CD8-positive, alpha-beta T cell (primary cell): ENCODE measurements at places on chromosomes 1 and 21.

GRCh38 chr1:84403347-84403746, 5.1 kb downstream of the DNASE2B start:
- no peak for DNase-seq

GRCh38 chr1:36178471-36179219, 22.7 kb downstream of the MAP7D1 start:
- DNase-seq, result no peak

- DNase-seq, result no peak
Measured at GRCh38 chr1:64570267-64570855, 100.4 kb downstream of the CACHD1 start.

DNA sequence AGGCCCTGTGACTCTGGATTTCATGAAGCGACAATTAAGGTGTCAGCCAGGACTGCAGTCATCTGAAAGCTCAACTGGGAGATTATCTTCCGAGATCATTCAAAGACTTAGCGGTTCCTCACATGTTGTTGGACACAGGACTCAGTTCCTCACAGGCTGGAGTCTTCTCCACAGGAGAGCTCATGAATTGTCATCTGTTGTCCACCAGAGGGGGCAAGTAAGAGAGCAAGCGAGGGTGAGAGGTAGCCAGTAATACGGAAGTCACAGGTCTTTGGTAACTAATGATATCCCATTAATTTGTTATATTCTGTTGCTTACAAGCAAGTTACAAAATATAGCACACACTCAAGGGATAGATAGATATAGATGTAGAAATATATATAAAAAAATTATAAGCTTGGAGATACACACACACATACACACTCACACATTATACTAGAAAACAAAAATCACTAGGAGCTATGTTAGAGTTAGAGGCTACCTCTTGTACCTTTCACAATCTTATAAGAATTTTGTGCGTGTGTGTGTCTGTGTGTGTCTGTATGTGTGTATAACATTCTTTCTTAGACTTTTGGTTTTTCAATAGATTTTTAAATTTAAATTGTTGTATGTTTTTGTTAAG, 1695.3 kb downstream of the BRINP3 start:
- no peak for DNase-seq

- DNase-seq, result no peak
Measured at GRCh38 chr1:64484651-64485050, 14.7 kb downstream of the CACHD1 start.

- no peak for DNase-seq
Measured at GRCh38 chr1:99943223-99943794, 26.5 kb upstream of the SLC35A3 start.

- no peak for DNase-seq
Measured at GRCh38 chr21:31609081-31609480, 50.4 kb upstream of the SOD1 start.

DNA sequence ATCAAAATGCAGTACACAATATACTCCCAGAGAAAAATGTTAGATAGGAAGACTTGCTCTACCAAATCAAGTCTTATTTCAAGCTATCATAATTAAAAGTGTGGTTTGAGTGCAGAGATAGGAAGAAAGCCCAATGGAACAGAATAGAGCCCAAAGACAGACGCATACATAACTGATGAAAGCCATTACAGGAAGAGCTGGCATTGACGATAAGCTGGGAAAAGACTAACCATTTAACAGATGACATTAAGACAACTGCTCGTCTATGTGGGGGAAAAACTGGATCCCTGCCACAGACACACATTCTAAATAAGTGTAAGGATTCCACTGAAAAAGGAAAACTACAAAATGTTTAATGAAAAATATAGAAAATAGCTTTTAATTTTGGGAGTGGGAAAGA, 85.5 kb downstream of the NGF start:
- no peak for DNase-seq

- DNase-seq, result no peak
Measured at GRCh38 chr1:3510136-3510955, 55.9 kb downstream of the ARHGEF16 start.

DNA sequence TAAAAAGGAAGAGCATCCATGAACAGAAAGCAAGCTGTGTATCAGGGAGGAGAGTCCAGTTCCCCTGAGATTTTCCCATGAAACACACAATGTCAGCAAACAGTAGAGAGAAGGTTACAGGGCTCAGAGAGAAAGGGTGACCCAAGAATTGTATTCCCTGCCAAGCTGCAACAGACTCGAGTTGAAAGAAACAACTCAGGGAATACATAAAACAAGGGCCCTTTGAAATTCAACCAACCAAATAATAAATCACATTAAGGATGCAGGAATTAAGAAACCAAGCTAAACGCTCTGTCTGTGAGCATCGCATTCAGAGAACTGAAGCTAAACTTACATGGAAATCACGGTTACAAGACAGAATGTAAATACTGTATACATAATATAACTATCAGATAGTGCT, 20.2 kb downstream of the S100A16 start:
- DNase-seq, result no peak

DNA sequence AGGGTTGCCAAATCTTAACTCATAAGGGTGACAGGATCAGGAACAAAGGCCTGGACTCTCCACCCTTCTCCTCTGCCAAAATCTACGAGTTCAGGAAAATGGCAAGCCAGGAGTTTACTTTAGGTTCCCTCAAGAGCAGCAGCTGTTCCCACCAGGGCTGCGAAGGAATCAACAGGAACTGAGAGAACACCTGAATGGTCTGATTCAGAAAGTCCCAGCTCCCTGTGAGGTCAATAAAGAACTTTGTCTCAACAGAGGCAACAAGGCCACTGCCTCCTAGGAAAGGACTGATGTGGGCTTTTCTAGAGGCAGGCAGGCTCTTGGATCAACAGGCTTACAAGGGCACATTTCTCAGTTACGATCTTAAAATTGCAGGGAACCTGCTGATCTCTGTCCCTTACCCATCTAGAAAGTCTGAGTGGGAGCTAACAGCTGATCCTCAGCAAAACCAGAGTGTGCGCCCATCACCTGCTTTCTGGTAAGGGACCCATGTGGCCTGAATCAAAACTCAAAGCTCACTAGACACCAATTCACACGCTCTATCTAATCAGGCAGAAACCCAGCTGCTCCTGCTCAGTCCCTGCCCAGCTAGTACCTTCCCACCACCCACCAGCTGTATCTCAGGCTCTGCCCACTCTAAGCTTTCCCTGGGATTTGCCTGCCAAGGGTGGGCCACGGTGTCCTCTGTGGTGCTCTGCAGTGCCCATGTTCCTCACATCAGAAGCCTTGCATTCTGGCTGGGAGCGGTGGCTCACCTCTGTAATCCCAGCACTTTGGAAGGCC, 83.1 kb downstream of the CAPZB start:
- no peak for DNase-seq

GRCh38 chr1:220514256-220514655, 13.7 kb upstream of the MARK1 start:
- no peak for DNase-seq

DNA sequence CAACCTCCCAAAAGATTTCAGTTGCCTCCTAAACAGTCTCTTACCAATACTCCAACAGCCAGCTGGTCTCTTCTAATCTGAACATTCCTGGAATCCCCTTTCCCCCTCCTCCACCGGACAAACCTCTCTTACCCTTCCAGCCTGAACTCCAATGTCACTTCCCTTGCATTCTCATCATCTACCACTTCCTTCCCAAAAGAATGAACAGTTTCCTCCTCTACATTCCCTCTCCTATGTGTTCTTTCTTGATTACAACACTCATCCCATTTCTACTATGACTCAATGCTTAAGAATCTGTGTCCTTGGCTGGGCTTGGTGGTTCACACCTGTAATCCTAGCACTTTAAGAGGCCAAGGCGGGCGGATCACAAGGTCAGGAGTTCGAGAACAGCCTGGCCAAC, 417.1 kb downstream of the SETD4 start:
- no peak for DNase-seq

- DNase-seq, result no peak
Measured at GRCh38 chr1:170623171-170623570, 40.8 kb upstream of the PRRX1 start.

DNA sequence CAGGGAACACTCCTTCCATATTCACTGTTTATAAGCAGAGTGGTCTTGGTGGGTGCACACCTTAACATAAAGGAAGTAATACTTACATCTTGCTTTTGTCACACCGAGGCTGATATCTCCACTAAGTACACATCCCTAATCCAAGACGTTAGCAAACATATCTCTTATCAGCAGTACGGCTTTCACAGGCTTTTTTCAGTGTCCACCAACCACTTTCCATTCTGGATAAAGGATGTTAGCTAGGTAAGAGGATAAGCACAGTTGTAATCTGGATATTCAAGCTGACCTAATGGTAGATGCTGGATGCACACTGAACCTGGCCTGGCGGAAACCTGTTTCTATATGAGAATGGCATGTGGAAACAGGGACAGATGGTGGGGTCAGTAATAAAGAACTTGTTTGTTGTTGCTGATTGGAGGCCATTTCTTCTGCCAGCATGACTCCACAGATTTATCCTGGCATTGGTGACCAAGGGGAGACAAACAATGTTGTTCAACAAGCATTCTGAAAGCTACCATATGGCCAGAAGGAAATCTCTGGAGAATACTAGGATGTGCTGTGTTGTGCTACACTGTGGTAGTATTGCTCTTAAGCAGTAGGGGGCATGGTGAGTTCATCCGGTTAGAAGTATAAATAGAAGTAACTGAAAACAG, 416.4 kb downstream of the PTBP2 start:
- DNase-seq, result no peak

GRCh38 chr1:233582439-233582838, 31.5 kb upstream of the KCNK1 start:
- DNase-seq, result no peak

- no peak for DNase-seq
Measured at GRCh38 chr1:178411756-178412399, 84.9 kb downstream of the CLEC20A start.

- DNase-seq, result no peak
Measured at GRCh38 chr1:223729906-223730305, 17.6 kb downstream of the CAPN2 start.

DNA sequence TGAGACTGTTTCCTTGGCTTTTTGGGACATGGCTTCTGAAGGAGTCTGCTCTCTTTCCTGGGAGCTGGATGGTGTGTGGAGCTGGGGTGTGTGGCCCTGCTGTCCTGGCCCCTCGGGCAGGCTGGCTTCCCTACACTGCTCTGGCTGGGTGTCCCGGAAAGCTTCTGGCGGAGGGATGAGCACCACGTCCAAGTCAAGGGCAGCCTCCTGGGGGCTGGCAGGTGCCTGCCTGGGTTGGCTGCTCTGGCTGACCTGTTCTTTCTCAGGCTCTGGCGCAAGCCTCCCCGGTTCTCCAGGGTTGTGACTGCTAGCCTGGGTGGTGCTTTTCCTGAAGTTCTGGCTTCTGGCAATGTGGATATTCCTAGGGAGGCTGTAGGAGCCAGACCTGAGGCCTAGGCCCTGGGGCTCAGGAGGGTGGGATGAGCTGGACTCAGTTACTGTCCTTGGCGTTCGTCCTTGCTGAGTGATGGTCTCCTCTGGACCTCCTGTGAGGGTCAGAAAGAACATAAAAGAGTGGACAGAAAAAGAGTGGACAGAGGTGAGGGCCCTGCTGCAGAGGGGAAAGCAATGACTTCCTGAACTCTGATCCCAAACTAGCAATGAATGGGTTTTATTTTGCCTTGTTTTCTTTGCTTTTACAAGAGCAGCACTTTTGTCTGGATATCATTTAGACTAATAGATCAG, 9.4 kb downstream of the C1orf116 start:
- no peak for DNase-seq

DNA sequence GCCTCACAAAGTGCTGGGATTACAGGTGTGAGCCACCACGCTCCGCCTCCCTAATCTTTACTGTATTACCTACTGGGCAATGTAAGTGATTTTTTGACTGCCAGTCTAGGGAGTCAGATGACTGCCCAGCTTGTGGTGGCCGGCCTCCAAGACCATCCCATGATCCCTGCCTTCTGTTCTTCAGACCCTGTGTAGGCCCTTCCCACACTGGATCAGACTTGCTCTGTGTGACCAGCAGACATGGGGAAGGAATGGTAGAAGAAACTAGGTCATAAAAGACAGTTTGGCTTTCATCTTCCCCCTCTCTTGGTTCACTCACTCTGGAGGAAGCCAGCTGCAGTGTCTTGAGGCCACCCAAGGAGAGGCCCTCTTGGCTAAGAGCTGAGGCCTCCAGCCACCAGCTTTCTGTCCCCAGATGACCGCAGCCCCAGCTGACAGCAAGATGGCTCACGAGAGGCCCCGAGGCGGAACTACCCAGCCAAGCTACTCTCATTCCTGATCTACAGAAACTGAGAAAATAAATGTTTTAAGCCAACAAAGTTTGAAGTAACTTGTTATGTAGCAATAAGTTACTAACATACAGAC, 14.5 kb upstream of the CBR3 start:
- DNase-seq, result no peak

- DNase-seq, result no peak
Measured at GRCh38 chr1:53567851-53568250, 108.7 kb downstream of the DMRTB1 start.

DNA sequence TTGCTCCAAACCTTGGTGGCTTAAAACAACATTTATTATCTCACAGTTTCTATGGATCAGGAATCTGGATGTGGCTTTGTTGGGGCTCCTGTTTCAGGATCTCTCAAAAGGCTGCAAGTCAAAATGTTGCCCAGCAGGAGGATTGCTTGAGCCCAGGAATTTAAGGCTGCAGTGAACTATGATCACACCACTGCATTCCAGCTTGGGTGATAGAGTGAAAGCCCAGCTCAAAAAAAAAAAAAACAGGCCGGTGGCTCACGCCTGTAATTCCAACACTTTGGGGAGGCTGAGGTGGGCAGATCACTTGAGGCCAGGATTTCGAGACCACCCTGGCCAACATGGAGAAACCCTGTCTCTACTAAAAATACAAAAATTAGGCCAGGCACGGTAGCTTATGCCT, 30.0 kb downstream of the BCAS2 start:
- DNase-seq, result no peak

DNA sequence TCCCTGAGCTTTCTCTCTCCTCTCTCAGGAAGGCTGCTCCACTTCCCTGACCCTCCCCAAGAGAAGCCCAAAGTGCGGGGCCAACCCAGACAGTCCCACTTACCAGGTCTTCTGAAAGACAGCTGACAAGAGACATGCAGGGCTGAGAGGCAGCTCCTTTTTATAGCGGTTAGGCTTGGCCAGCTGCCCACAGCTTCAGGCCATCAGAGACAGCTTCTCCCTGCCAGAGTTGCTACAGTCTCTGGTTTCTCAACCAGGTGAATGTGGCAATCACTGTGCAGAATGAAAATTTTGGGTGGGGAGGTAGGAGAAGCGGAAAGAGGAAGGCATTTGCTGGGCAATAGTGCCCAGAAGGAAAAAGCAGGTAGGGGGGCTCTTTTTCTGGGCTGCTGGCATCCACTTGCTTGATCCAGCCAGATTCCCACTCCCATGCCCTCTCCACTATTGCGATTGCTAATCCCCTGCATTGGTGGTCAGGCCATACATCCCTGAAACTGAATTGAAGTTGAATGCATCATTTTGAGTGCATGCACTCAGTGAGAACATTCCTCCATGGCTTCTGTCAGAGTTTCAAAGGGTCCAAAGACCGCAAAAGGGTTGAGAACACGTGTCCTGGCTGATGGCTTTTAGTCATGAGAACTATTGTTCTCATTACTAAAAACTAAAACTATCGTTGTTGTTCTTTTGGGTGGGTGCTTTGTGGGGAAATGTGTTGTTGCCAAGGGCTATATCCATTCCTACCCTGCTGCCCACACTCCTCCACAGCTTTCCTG, at the start of gene S100A8:
S100A8 (minus strand) TSS at position 136 of the 773 bp plus-strand sequence. CDS start 538 bp downstream, outside the sequence.
- no peak for DNase-seq

GRCh38 chr1:177568622-177569021, 397.9 kb downstream of the BRINP2 start:
- DNase-seq, result no peak

- no peak for DNase-seq
Measured at GRCh38 chr21:32834211-32834915, 62.8 kb upstream of the PAXBP1 start.
